Esophagus squamous epithelium (tissue), 5 donors: ENCODE measurements at places on chromosomes 5 and 9.

GRCh38 chr5:20129501-20129900 is 141.5 kb upstream of the CDH18 start:
- DNase-seq, result no peak

- no peak for DNase-seq
Observed at GRCh38 chr5:107937651-107938355, 267.1 kb upstream of the EFNA5 start.

GRCh38 chr9:6584881-6585597 is 60.5 kb downstream of the GLDC start:
- no peak for DNase-seq

DNA sequence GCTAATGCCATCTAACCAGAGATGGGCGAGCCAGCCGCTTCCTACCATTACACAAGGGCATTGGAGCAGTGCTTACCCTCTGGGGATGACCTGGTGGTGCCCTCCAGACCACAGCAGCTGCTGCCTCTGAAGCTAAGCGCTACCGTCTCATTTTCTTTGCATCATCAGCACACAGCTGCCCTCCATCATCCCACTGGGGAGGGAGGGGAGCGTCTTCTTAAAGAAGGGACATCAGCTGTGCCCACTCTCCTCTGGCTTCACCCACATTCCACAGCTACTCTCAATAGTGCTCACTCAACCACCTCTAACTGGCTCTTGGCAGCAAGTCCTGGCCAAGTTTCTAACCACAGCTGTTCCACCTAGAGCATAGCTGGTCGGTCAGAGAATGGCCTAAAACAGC is 503.4 kb downstream of the NFIB start:
- DNase-seq, result no peak

- DNase-seq, result no peak
Observed at GRCh38 chr5:178895615-178896571, at the start of gene ZFP2. Gene ZFP2, plus strand, starts transcription at chr5:178895913. Its CDS starts 35,401 bp downstream, at chr5:178931314.

- no peak for DNase-seq
Observed at GRCh38 chr9:124846969-124847368, 6.3 kb upstream of the WDR38 start.

GRCh38 chr9:107566611-107567061 is 77.1 kb upstream of the KLF4 start:
- DNase-seq, result no peak

GRCh38 chr5:6419340-6419852 is 29.3 kb upstream of the UBE2QL1 start:
- no peak for DNase-seq

GRCh38 chr9:34459941-34460340 is 1.3 kb downstream of the DNAI1 start:
- DNase-seq, result no peak
